C1 segment of cervical spinal cord (tissue), 14 donors: ENCODE measurements at places on chromosomes 12 and 14.

DNA sequence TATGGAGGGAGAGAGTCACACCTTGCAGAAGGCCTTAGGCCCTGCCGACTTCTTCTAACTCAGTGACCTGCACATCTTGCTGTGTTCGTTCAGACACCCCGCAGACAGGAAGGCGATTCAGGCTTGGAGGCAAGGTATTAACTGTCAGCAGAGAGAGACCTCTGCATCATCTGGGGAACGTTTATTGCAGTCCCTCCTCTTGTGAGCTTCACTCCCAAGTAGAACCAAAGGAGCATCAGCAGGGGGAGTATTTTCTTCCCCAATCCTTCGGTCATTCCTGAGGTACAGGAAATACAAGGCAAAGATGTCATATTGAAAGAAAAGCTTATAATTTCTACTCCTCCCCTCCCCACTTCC lies 217.9 kb downstream of the CRADD start:
- DNase-seq = no peak

DNA sequence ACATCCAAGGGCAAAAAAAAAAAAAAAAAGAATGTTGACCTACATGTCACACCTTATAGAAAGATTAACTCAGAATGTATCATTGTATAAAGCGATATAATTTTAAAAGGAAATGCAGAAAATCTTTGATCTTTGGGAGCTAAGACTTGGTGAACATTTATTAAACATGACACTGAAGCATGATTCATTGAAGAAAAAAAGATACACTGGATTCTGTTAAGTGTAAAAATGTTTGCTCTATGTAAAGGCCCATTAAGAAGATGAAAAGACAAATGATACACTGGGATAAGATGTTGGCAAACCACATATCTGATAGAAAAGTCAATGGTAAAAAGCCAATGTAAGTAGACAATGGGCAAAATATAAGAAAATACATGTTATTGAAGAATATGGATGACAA lies 1131.0 kb downstream of the AACS start:
- no peak for DNase-seq

GRCh38 chr12:94143951-94144350 lies 4.4 kb upstream of the PLXNC1 start:
- no peak for DNase-seq

DNA sequence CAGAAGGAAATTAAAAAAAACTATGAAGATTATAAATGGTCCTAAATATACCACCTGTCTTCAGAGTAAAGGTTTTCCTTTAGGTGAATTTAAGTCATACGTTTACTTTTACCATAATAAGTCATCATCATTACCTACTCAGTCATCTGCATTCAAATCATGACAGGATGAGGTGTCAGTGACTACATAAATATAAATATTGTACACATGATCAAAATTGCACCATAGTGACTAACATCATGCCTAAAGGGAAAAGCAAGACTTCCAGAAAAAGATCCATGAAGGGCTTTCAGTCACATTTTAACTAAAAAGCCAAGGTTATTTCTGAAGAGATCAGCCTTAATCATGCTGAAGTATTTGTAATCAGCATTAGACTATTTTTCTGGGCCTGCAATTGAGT lies 759.9 kb upstream of the FLRT2 start:
- DNase-seq = no peak

DNA sequence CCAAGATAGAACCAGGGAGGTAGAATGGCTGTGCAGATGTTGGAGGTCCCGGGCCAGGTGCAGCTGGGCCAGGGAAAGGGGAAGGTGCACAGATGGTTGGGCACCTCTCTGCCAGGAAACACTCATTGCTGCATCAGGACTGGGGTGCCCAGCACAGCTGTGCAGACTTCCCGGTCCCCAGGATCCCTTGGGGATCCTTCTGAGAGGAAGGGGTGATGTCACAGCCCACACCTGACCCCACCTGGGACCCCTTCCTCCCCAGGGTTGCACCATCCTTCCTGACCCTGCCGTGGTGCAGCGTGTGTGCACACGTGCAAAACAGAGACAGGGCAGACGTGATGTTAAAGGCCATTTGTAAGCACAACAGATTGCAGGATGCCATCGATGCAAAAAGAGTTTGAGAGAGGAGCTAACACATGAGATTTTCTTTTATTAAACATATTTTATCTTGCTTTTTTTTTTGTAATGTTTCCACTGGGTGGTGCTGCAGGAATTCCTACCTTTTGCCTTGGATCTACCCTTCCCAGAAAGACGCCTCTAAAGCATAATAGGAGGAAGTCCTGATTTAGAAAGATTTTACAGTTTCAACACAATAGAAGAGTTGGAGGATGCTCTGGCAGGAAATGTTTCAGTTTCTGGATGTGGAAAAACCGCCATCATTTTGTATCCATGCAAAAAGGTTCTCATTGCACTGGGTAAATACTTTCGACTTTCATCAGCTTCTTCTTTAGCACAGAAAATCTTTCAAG lies 14.8 kb downstream of the ELK3 start:
- no peak for DNase-seq

DNA sequence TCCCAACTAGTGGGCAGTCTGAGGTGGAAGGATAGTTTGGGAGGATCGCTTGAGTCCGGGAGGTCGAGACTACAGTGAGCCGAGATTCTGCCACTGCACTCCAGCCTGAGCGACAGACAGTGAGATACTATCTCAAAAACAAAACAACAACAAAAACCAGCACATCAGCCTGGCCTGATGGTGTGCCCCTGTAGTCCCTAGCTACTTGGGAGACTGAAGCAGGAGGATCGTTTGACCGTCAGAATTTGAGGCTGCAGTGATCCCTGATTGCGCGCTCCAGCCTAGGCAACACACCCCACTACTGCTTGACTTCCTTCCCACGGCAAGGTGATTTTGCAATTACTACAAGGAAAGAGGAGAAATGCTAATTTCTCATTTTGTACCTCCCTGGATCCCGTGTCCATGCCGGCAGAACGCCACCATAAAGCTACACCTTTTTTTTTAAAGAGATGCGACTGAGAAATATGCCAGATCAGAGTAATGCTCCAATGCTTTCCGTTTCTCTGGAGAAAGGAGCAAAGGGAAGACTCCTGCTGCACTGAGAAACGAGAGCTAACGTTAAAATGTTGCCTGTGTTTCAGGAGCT lies 672 bp upstream of the SCFD1 start:
- DNase-seq = no peak

DNA sequence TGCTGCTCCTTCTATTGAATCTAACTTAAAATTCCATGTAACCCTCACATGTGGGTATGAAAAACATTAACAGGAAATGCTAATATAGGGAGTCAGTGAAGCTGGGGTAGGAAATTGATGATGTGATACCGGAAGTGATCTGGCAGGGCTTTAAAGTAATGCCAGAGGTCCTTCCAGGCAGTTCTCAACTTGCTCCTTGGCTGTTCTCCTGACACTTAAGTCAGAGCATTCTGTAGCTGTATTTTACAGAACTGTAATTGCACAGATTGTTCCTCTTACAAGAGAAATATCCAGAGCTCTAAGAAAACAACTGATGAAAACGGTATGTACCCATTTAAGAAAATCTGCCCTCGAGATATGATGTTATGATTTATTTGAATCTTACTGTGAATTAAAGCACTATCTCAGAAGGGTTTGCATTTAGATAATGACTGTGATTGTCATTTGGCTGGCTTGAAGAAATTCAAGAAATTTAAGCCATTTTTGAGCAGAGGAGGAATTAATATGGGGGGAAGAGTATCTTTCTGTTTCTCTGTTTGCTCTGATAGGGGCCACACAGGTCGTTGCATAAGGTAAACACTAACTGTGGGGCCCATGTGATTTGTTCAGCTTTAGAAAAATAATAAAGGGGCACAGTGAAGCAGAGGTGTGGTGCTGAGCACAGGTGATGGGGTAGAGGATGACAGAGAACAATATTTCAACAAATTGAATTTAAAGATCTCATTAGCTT lies 88.4 kb downstream of the BBS10 start:
- no peak for DNase-seq

DNA sequence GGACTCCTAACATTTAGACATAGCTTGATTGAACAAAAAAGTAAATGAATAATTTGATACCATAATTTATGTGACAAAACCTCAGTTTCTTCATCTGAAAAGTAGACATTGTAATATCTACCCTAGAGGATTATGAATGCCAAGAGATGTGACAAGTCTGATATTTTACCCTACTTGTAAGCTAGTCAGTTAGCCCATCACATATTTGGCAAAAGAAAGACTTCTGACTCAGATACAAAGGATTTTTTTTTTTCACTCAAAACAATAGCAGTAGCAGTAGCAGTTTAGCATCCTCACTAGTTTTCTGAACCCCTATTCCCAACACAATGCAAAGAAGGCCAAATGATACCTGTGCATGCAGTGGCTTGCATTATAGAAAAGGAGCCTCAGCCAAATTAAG lies 377.3 kb upstream of the E2F7 start:
- no peak for DNase-seq

DNA sequence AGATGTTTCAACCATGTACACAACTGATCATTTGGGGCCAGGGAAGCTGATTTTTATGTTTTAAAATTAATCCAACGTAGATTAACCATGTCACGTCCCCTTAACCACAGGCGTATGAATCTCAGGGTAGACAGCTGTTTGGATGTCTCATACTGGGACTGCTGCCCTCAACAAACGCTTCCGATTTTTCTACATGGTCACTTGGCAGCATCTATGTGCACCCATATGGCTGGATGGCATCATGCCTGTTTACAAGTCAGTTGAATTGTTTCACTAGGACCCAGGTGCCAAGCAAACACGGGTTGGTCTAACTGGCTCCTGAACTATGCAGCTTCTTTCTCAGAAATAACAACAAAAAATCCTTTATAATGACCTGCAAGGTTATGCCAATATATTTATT lies 393.8 kb downstream of the NPAS3 start:
- DNase-seq = peak; percentile 53

- DNase-seq = no peak
Measured at GRCh38 chr12:45973526-45973925, 16.8 kb downstream of the SCAF11 start.

DNA sequence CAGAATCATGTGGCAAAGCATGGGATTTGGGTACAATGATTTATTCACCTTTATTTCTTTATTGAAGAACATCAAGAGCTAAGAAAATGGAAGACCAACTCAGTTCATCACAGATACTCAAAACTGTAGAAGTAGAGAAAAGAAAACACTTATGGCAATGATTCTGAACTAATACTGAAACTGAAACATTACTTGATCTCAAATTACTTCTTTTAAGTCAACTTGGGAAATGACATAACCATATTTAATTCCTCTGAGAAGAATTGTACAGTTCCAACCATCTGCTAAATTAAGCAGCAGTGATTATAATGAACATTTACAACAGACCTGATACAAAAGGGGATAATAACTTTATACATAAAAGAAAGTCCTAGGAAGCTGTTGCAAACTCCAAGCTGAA lies 466.5 kb downstream of the TMTC2 start:
- no peak for DNase-seq

- no peak for DNase-seq
Measured at GRCh38 chr14:72869407-72870329, 24.2 kb downstream of the DPF3 start.

DNA sequence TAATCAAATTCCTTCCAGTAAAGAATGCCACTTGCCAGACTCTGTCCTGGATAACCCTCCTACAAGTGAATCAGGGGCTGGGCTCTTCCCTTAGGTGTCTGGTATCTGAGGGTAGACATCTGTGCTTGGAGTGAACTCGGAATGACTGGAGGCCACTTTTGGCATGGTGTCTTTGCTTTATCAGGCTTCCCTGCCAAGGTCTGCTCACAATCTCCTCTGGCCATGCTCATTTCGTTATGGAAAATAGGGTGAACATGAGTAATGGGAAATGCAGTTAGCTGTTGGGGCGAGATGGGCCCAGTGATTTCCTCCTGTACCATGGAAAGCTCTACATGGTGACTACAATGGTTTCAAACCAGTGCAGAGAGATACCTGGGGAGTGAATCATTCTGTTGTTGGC lies 212.9 kb downstream of the NRXN3 start:
- DNase-seq = no peak

DNA sequence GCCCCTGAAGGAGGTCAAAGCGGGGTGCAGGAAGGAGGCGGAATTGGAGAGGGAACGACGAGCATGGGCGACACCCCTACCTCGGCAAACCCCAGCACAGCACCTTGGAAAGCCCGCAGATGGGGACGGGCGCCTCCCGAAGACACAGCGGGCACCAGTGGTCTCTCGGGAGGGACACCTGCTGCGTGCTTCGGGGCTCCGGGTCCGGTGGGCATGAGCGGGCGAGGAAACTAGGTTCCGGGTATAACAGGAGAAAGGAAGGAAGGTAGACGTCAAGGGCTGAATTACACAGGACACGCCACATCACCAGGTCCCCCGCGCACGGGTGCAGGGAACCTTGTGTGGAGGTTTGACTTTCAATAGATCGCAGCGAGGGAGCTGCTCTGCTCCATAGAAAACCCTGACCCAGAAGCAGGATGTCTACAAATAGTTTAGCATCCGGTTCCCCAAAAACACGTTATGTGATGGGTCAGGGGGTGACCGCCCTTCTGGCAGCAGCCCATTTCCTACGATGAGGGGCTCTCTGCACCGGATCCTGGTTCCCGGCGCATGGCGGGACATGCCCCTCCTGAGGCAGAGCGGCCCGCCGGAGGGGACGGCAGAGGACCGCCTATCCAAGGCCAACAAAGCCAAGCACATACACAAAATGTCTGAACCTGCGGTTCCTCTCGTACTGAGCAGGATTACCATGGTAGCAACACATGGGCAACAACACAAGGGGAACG lies 196.9 kb downstream of the ALG10 start:
- no peak for DNase-seq

DNA sequence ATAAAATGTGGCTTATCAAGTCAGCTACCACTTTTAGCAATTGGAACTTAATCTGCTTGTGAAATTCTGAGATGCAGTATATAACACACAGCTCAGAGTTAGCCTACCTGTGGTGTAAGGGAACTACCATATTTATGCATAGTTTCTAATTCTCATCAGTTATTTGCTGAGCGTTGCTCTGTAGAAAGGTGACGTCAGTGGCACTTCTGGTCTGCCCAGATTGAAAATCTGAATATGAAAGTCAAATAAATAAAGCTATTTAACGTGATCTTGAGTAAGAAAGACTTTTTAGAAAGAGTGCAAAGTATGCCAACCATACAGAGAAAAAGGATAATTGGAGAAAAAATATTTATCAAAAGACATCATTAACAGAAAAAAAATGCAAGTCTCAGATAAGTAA lies 938.9 kb upstream of the NOVA1 start:
- DNase-seq = no peak

DNA sequence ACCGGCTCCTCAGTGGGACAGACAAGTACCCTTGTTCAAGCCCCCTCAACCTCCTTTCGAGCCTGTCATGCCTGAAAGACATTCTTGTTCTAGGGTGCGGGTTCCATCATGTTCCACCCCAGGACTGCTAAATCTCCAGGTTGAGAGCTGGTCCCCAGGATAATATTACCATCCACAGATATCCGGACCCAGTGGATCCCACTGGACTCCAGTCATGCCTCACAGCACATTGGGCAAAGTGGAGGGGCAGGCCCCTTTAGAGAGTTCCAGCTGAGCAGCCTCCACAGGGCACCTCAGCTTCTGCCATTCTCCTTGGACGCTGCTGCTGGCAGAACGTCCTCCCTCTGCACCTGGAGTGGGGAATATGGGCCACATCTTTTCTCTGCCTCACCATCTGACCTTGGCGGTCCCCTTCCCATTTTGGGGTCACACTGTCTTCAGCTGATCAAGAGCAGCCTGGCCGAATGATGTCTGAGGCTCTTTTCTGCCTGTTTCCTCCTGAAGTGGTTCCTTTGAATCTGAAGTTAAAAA lies 137.4 kb downstream of the BCL11B start:
- DNase-seq = no peak
